Stimulated activated CD4-positive, alpha-beta T cell treated with anti-CD3 and anti-CD28 coated beads, Interleukin-4, amount 100 ng/mL, for 4 hours (primary cell): ENCODE measurements at places on chromosomes 4 and X.

GRCh38 chrX:103157496-103158316, 57.2 kb upstream of the BEX4 start:
- no peak for DNase-seq

GRCh38 chr4:145048817-145049216, 49.2 kb downstream of the ANAPC10 start:
- DNase-seq: no peak

DNA sequence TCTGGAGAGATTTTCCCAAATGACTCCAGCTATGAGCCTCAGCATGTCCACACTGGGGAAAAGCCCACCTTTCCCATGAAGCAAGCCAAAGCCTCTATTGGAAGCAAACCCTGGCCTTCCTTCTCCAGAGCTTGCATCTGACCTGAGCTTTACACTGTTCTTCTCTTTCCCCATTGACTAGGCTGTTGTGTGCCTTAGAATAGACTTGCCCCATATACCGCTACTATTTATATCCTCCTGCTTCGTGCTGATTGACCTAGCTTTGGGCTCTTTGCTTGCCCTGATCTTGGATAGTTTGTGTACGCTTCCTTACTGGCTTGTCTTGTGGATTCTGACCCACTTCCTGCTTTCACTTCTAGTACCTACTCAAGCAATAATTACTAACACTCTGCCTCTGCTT, 30.9 kb downstream of the FAM9B start:
- DNase-seq: no peak

DNA sequence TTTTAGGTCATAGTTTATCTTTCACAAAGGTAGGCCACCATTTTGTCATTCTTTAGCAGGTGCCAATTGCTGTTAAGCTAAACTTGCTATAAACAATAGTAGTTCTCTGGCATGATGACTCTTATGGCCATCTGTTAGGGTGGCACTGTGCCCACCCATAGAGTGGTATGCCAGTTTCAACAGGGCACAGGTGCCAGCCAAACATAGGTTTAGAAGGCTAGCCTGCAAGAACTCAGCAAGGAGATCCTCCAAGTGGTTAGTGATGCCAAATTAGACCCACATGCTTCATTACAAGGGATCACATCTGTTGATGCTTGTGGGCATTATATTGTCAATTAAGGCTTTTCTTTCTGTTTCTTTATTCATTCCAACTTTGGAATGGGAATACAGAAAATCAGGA, 204.5 kb downstream of the FMR1NB start:
- DNase-seq: no peak

- no peak for DNase-seq
These were observed 129.7 kb upstream of the EDNRA start for GRCh38 chr4:147351083-147351787.

DNA sequence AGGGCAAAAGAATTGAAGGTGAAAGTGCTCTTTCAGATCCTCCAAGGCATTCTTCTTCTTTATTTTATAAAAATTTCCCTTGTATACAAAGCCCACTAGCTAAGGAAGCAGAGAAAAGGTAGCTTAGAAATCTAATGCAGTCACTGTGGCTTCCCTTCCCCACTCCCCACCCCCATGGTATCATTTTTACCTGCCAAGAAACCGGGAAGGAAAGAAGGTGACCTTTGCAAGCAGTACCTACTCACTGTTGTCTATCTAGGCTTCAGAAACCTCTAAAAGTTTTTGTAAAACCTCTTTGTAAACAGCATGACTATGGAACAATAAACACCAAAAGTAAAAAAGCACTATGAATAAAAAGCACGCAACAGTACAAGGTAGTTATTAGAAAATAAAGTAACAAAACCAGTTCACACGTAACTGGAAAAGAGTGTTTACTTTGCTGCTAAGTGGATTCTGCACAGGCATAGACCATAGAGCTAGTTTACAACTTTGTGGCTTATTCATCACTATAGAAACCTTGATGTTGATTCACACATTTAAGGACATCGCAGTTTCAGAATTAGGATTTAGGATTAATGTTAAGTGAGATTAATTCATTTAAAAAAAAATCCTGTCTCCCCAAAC, 109.6 kb upstream of the FTHL17 start:
- no peak for DNase-seq

DNA sequence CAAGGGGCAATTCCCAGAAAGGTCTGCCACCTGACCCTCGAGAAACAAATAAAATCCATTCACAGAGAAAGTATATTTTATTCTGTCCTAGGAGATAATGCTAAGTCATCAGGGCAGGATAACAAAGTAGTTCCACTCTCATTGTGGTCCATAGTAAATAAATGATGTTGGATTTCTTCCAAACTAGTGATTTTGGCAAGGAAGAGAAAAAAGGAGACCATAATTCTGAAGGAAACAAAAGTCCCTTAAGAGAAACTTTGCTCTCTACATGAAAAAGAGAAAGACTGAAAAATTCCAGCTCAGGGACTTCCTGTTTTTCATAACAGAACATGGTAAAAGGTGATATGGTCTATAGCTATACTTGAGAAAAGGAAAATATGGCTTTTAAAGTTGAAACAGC, 71.5 kb upstream of the DDX60 start:
- no peak for DNase-seq

DNA sequence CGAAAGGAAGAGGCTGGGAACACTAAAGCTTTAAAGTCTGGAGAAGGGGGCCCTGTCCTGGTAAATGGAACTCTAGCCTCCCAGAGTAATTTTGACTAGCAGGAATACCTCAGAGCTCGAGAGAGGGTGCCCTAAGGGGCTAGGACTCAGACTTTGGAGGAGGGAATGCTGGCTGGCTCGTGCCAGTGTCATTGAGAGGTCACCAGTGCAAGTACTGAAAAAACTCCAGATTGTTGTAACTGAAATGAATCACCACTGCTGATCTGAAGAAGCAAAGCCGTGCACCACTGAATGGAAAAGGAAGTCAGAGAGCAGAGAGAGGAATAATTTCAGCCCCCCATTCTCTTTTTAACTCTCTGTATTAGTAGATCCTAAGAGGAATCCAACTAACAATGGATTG, 690.2 kb downstream of the FAT4 start:
- no peak for DNase-seq

GRCh38 chr4:101594588-101594987, 195.9 kb upstream of the BANK1 start:
- no peak for DNase-seq

GRCh38 chrX:24647257-24648058, at the start of gene PCYT1B:
Gene PCYT1B, minus strand, starts transcription at chrX:24647347. Its CDS starts 242 bp downstream, at chrX:24647105.
- peak; percentile 46 for DNase-seq

GRCh38 chr4:30719454-30720020, 632 bp upstream of the PCDH7 start:
- DNase-seq: no peak

GRCh38 chr4:119647558-119647957, 19.0 kb upstream of the PDE5A start:
- no peak for DNase-seq

- DNase-seq: no peak
These were observed 158.1 kb downstream of the FHIP1A start for GRCh38 chr4:151567056-151567455.

DNA sequence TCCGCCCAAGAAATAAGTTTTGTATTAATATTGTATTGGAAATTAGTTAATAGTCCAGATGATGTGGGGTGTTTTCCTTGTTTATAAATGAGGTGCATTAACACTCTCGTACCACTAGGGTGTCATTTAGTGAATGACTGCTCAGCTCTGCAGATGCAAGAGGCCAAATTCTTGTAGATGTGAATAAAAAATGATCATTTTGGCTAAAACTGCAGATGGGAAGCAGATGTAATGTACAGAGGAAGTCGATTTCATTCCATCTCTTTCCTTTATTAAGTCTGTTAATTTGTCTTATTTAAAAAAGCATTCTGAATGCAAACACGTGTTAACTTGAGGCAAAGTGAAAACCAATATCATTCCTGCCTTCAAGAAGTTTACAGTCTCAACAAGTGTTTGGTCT, 108.1 kb downstream of the DHX15 start:
- DNase-seq: no peak

DNA sequence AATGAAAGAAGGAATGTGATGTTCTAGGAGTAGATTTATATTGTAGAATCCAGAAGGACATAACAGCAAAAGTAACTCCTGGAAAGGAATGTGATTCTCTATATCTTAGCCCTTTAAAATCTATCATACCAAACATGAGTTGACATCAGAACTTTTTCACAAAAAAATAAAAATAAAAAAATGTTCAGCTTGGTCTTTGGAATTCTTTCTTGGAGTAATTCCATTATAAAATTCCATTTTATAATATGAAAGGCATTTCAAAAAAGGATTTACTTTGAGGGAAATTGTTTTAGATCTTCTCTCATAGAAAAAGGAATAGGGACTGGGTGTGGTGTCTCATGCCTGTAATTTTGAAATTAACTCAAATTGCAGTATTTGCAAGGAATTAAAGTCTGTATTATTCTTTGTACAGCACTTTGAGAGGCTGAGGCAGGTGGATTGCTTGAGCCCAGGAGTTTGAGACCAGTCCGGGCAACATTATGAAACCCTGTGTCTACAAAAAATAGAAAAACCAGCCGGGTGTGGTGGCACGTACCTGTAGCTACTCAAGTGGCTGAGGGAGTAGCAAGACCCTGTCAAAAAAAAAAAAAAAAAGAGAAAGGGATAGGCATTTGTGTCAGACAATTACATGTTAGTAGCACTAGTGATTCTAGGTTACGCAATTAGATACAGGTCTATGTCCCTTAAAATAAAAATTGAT, 134.9 kb downstream of the SLC4A4 start:
- no peak for DNase-seq

DNA sequence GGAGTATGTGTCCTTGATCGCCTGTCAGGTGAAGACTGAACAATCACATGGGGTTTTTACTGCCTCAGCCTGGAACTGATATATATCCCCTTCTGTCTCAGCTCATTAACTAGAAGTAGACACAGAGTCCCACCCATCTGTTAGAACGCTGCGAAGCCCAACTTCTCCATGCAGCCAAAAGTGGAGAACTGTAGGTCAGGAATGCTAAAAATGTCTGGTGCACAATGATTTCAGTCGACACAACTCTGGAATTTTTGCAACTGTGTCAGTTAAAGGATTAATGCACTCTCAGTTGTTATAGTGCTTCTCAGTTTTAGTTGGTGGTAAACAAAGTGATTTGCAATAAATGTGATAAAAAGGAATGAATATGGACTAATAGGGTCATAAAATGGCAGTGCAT, 287.2 kb downstream of the INPP4B start:
- no peak for DNase-seq

- DNase-seq: no peak
These were observed 50.3 kb upstream of the BMP3 start for GRCh38 chr4:80980239-80980638.

- DNase-seq: no peak
These were observed 6.6 kb downstream of the RAI2 start for GRCh38 chrX:17854531-17854930.

GRCh38 chrX:16606142-16606720, 43.7 kb upstream of the S100G start:
- no peak for DNase-seq

- DNase-seq: no peak
These were observed 31.6 kb downstream of the TSC22D3 start for GRCh38 chrX:107743995-107744394.

DNA sequence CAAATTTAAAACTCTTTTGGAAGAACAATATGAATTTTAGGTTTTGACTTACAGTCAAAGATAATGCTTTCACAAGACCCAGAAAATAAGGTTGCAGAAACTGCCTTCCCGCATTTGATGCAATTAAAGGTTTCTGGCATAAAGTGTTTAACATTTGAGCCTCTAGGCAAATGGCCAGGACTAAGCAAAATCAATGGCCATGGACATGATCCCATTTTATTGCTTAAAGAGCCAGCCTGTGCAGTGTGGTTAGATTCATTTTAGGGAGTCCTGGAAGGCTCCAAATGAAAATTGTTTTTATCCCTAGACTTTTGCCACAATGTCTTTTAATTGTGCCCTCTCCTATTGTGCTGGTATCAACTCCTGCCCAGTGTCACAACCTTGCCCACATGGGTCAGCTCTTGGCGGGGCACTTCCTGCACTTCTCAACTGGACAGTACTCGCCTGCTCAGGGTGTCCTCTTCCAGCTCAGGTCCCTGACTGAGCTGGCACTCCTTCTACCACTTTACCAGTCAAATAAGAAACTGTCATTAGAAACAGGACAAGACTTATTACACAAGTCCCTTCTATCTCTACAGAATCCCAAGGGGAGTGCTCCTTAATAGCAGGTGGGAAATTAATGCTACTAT, 208.4 kb upstream of the NPY2R start:
- no peak for DNase-seq

DNA sequence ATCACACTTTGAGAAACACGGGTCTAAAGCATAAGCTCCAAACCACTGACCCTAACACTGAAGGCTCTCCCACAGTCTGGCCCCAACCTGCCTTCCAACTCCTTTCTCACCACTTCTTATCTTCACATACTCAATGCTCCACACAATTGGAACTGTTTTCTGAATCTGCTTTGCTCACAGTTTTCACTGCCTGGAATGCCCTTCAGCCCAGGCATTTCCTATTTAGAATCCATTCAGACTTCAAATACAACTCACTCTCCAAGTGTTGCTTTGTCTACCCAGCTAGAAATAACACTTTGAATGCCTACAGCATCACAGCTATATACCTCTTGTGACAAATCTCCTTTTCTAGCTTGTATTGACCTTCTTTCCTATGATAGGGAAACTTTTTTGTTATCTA, 10.2 kb downstream of the OTUD4 start:
- no peak for DNase-seq

GRCh38 chrX:50813843-50814661, at the start of gene SHROOM4:
Gene SHROOM4, minus strand, starts transcription at chrX:50814194. Its CDS starts 176 bp downstream, at chrX:50814018.
- DNase-seq: no peak

DNA sequence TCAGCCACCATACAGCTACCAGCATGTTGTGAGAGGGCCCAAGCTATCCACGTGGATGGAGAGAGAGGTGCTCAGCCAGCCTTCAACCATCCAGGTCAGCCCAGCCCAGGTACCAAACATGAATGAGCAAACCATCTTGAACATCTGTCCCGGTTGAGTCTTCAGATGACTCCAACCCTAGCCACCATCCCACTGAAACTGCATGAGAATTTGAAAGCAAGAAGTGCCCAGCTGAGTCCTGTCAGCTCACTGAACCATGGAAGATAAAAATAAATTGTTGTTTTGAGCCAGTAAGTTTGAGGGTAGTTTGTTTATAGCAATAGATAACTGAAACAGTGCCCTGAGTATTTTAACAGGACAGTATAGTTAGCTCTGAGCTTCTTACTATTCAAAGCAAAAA, 7.3 kb upstream of the SEL1L3 start:
- DNase-seq: no peak

DNA sequence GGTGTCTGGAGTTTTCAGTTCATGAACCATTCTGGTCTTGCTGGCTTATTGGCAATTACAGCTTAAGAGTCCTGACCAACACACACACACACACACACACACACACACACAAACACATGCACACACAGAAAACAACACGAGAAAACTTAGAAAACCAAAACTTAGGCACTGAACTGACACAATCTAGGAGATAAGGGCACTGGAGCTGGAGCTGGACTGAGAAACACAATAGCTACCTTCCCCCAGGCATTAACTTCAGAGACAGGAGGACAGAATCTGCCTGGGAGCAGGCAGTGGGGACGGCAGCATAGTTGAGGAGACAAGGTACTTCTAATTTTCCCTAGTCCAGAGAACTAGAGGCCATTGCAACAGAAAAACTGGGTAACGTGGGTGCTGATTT, 62.3 kb downstream of the LNX1 start:
- DNase-seq: no peak
